ENCODE measurements at places on chromosomes 5 and 9.

- DNase-seq, result no peak
These were observed 2.3 kb downstream of the SMIM33 start for GRCh38 chr5:139473105-139473504.

DNA sequence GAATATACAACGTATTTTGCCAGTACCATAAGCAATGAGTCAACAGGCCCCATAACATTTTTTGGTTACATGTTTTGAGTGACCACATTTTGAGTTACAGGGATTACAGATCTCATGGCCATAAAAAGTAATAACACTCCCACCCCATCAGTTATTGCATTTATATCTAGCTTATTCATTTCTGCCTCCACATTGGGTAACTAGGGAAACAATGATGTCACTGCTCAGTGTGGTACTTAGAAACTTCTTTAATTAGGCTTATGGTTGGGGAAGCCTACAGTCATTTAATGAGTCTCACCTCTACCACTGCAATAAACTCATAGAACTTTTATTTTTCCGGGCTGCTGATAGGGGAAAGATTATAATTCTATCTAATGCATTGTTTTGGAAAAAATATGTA lies 39.9 kb upstream of the SMIM15 start:
- no peak for DNase-seq

DNA sequence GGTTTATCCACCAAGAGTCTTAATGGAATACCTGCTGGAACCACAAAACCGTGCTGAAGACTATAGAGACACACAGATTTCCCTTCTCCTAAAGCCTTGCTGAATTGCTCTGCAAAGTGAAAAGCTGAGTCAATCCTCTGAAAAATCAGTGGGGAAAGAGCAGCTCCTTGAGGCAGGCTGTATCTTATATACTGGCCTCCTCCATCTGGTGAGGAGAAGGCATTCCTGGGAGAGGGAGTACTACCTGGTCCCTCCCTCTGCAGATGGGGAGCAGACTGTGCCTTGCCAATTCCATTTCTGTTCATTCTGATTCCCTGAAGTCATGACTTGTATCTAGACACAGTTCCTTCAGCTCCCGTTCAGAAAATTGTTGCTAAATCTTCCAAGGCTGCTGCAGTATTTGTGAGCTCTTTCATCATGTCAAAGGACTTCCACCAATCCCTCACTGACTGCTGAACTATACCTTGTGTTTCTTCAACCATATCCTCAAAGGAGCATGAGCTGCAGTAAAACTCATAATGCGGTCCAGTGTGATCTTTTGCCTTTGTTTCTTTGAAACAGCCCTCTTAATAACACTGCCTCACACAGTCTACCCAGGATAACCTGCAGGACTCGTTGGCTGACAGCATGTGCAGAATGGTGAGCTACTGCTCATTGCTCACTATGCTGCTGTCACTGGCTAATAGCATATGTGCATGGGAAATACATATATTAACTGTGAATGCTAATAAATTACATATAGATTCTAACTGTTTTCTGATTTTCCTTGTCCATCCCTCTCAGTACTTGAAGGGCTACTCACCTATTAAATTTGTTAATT lies 84.5 kb downstream of the FOXD1 start:
- no peak for DNase-seq

DNA sequence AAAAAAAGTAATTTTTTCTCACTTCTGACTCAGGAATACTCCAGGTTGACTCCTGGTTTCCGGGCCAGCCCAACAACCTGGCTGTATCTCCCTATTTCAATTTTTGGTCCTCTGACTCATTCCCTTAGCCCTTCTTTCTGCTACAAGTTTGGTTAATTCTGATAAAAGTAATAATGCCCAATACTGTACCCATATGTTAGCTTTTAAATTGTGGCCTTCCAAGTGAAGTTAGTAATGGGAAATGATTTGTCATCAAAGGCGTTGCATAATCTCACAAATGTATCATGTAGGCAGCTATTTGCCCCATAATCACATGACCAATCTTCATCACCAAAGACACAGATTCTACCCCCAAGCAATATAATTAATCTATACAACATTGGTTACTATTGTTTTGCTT lies 31.1 kb upstream of the BNC2 start:
- no peak for DNase-seq

DNA sequence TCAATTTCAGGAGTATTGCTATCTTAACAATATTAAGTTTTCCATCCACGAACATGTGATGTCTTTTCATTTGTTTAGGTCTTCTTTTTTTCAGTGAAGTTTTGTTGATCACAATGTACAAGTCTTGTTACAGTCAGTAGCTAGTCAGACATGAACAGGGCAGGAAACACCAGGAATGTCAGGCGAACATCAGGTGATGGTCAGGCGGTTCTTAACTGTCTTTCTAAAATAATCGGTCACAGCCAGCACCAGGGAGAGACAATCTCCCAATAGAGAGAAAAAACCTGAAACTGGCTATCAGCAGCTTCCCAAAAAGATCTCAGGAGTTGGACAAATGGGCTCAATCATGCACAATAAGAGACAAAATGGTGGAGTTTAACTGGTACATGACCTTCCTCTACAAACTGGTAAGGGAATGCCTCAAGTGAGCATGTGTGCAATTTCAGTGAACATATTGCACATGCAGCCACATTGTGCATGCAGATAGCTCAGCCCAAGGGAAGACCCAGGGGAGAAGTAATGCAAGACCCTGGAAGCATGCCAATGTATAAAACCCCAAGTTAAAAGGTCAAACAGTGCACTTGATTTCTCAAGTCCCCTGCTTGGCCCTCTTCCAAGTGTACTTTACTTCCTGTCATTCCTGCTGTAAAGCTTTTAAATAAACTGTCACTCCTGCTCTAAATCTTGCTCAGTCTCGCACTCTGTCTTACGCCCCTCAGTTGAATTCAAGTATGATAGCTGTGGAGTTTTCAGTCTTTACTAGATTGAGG lies 176.1 kb upstream of the RASEF start:
- DNase-seq, result peak; percentile 8

- no peak for DNase-seq
These were observed 30.3 kb downstream of the SLC25A46 start for GRCh38 chr5:110769000-110769681.

DNA sequence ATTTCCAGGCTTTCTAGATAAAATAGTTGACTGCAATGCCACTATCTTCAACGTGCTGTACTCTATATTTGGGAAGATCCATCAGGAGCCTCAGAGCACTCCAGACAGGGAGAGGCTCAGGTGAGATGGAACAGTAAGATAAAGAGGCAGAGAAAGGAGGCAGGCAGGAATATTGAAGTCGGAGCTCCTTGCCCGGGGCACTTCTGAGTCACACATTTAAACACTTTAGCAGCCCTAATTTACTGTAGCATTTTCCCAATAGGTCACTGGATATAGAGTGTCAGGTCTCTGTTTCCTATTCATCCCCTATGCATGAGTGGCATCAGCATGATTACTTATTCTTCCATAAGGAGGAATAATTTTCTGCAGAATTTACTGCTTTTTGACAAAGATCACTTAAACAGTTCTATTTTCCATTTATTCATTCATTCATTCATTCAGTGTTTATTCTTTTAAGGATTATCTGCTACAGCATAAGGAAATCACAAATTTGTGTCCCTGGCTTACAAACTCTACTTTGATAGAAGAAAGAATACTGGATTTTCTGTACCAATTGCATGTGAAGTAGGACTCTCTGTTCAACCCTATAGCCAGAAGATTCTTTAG lies 170.7 kb downstream of the MAPKAP1 start:
- DNase-seq, result no peak

- DNase-seq, result no peak
These were observed 54.8 kb downstream of the MRPS27 start for GRCh38 chr5:72265032-72265877.

Measured in hematopoietic multipotent progenitor cell treated with erythropoietin and hydrocortisone succinate and interleukin-3 and kit ligand, for 8 days (in vitro differentiated cells).